ENCODE measurements at places on chromosomes 12 and 14. TPM values are rescaled to one million over a fixed set of nuclear protein-coding genes. Genes with fewer than 3 reads are reported as not detected.
A peak's percentile ranks its signal among the peaks of the same experiment; 100 is the strongest.

DNA sequence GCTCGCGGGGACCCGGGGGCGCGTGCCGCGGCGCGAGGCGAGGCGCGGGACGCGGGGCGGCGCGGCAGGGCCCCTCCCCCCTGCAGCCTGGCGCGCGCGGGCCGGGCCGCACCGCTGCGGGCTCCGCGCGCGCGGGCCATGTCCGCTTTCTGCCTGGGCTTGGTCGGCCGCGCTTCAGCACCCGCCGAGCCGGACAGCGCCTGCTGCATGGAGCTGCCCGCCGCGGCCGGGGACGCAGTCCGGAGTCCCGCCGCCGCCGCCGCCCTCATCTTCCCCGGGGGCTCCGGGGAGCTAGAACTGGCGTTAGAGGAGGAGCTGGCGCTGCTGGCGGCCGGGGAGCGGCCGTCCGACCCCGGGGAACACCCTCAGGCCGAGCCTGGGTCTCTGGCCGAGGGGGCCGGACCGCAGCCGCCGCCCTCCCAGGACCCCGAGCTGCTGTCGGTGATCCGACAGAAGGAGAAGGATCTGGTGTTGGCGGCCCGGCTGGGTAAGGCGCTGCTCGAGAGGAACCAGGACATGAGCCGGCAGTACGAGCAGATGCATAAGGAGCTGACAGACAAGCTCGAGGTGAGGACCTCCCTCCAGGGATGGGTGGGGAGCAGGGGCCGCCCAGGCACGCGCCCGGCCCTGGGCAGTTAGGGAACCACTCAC lies 820 bp downstream of the BICDL1 start:
- peak; percentile 59 for DNase-seq

GRCh38 chr12:133235401-133236112 lies at the start of gene ANHX:
TSS of gene ANHX (minus strand) at chr12:133235877. CDS start at chr12:133234356, 1,521 bp downstream.
- DNase-seq, result no peak

DNA sequence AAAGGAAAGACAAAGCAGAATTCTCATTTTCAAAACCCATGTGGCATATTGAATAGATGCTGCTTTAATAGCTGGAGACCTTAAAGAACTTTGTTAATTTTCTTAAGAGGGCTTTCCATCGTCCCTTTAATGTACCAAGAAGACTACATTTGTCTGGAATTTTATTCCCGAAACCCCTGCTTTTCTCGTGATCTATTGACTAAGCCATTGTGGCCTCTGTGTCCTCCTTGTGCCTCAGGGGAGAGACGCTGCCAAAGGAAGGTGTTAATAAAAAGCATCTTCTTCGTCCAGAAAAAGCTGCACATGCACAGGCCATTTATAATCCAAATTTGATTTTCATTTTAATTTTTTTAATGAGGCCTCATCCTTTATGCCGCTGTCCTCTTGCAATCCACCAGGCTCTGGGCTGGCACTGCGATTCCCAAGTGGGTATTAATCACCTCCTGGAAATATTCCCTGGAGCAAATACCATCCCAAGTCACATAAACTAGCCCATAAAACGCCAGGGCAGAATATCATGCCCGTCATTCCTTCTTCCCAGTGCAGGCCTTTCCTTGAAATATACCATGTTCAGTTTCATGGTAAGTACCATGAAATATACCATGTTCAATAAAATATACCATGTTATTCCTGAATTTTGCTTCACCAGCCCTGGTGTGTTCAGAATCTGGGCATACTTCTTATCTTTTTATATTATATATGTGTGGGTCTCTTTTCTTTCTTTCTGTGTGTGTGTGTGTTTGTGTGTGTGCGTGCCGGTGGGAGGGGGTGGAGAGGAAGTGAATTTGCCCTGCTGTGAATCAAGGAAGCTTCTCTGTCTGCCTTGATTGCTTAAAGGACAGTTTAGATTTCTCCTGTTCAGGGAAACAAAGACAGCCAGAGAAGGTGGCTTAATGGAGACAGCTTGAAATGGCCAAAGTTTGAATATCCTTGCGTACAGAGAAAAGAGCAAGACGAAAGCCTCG lies 147.6 kb downstream of the PHETA1 start:
- no peak for DNase-seq

GRCh38 chr14:83172363-83172762 lies 1638.7 kb upstream of the SEL1L start:
- DNase-seq, result no peak

DNA sequence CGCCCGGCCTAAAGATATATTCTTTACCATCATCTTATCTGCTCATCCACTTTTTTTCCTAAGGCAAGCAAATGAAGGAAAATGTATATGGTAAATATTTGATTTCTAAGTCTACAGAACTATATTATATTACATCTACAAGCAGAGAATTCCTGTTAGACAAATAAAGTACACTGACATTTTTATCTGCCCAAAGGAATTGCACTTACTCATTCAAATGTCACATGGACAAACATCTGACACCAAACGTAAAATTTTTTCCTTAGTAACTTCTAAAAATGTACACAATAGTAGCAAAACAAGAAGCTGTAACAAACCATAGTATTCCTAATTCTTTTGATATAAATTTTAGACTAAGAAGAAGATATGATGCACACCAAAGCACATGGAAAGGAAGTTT lies 51.0 kb downstream of the SPPL3 start:
- DNase-seq, result peak; percentile 20

DNA sequence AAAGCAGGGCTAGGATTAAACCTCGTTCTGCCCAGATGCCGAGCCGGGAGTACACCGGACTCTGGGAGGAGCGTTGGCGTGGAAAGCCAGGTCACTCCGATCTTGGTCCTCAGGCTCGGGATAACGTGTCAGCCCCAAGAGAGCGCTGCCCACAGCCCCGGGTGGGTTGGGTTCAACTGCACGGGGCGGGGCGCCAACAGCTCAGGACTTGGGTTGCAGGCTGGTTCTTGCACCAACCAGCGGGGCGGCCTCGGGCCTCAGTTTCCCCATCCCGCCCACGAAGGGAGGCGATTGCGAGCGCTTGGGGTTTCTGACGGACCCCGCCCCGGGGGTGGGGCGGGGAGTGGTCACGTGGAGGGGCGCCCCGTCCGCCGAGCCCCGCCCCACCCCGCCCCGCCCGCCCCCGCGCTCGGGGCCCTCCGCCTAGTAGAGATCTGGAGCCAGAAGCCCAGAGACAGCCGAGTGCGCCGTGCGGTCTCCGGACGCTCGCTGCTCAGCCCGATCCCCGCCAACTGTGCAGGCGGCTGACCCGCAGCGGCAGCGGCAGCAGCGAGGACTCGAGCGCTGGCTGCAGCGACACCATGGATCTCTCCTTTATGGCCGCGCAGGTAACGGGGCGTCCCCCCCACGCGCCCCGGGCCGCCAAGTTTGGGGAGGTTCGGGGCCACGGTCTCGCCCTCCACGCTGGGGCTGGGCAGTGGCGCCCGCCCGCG lies at the start of gene C14orf132:
C14orf132 (plus strand) TSS at position 443 of the 713 bp plus-strand sequence; CDS start at position 582, 139 bp downstream.
- peak; percentile 51 for DNase-seq

GRCh38 chr12:108181095-108181454 lies 52.0 kb downstream of the WSCD2 start:
- no peak for DNase-seq

DNA sequence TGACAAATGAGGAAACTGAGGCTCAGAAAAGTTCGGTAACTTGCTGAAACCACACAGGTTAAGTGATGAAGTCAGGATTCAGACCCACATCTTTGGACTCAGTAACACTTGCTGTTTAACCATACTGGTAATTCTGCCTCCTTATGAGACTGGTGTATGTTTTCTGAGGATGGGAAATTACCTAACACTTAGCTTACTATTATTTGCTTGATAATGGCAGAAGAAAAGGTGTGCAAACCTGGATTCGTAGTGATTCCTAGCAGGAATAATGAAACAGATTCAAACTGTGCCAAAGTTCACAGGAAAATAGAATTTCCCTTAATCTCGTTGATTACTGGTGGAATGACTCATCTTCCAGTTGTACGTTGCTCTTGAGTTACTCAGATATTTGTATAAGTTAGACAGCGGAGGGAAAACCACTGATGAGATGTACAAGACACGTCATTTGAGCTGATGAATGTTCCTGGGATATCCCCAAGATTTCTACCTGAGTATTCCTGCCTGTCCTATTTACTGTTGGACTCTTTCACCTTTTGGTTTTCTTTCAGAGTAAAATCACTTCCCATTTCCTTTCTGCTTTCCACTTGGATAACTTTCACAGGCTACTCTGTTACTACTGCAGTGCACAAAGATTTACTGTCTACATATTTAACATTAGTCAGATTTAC lies 37.5 kb downstream of the PRORP start:
- peak; percentile 87 for DNase-seq

- no peak for DNase-seq
Measured at GRCh38 chr14:105664691-105665090, 138.3 kb downstream of the TMEM121 start.

- DNase-seq, result no peak
Measured at GRCh38 chr12:24738441-24738840, 210.5 kb downstream of the BCAT1 start.

DNA sequence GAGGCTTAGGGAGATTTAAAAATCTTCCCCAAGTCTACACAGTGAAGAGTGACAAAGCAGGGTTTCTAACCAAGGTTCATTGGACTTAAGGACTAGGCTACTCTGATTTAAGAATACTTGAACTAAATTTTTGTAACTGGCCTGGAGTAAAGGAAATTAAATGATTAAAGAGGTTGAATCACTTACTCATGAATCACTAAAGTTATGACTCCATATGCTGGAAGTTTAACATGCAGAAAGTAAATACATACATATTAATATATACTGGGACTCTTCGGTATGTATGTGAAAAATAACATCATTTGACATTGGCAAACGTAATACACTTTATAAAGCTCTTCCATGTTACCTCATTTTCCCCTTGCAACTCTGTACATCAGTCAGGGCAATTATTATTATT lies 322.9 kb downstream of the KCNH5 start:
- DNase-seq, result no peak

DNA sequence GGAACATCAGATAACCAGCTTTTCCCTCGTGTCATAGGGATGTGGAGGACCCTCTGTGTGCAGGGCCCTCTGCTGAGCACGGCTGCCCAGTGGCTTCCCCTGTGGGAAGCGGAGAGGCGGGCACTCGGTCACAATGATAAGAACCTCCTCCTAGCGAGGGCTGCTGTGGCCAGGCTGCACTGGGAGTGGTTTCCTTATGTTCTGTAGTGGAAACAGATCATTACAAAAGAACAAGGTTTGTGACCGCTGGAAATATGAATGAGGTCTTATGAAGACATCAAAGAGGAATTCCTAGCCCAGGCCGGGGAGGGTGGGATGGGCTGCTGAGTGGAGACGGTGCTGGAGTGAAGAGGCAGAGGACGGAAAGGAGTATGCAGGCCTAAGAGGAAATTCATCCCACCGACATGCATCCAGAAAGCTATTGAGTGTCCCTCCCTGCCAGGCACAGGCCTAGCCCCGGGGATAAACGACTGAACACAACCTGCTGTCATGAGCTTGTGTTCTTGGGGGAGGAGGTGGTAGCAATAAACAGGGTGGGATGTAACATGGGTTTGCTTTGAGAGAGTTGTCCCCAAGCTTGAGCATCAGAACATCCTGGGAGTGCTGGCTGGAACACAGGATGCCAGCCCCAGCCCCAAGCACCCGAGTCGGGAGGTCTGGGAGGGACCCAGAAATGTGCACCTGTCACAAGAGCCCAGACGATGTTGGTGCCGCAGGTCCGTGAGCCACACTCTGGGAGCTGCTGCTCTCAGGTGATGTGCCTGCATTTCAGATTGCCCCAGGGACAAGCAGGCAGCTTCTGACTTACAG lies 37.5 kb downstream of the FZD10 start:
- no peak for DNase-seq

DNA sequence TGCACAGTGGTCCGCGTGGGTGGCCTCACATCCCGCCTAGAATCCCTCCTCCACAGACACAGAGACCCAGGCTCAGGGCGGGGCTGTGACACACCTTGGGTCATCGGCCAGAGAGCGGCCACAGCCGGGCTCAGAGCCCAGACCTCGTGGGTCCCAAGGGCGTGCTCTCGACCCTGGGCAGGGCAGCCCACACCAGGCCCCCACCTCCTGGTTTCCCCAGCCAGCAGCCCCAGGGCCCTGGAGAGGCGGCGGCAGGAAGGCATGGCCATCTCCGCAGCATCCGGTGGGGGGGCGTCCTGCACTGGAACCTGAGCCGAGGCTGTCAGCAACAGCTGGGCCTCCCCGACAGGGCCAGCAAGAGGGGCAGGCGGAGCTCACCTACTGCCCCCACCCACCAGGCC lies 15.2 kb downstream of the JAG2 start:
- DNase-seq, result no peak

DNA sequence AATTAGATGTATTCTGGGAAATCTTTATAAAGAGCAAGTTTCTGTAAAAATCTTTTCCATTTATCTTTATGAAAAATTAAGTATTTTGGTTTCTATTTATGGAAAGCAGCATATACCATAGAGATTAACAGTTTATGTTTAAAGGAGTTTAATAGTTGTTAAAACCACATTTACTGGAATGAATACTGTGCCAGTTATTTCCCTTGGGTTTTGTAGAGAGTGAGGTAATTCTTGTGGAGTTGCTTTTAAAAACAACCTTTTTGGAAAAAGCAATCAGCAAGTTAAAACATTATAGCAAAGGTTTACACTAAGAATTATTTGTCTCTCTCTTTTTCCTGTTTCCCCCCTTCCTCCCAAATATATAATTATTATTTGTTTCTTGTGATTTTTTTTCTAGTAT lies 34.9 kb downstream of the AEBP2 start:
- peak; percentile 45 for DNase-seq

DNA sequence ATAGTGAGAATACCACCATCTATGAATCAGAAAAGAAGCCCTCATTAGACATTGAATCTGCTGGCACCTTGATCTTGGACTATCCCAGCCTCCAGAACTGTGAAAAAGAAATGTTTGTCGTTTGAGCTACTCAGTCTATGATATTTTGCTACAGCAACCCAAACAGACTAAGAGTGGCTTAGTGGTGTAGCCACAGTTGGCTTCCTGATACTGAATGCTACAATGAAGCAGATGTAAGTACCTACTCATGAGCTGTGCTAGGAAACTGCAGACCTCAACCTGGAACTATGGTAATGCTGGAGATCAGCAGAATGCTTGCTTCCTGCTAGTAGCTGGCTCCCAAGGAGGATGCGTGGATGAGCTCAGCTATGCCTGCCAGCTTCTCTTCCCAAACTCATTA lies 268.6 kb upstream of the CRY1 start:
- no peak for DNase-seq

DNA sequence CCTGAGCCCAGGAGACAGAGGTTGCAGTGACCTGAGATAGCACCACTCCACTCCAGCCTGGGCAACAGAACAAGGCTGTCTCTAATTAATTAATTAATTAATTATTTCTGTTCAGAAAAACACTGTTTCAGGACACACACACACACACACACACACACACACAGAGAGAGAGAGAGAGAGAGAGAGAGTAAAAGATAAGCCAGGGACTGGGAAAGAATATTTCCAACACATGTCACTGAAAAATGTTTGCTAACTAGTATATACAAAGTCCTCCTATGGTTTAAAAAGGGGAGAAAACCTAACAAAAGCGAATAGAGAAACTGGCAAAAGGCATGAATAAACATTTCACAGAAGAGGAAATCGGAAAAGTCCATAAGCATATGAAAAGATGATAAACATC lies 18.1 kb upstream of the LRIG3 start:
- no peak for DNase-seq

GRCh38 chr14:92510972-92511371 lies 2.6 kb upstream of the RIN3 start:
- DNase-seq, result no peak

Gene SDS
- total RNA-seq, result not detected

Gene TRPV4
- total RNA-seq, result 0.25 TPM

Gene CD9
- 407 TPM for total RNA-seq

Gene AQP2
- total RNA-seq, result not detected

Gene EIF4B
- total RNA-seq, result 1,876 TPM

Gene OR6C65
- not detected for total RNA-seq

Gene LYZ
- not detected for total RNA-seq

Gene NOS1
- total RNA-seq, result not detected

Gene ZNF10
- total RNA-seq, result 10.3 TPM
